ENCODE measurements at places on chromosomes 2 and 18.
A peak's percentile ranks its signal among the peaks of the same experiment; 100 is the strongest.

DNA sequence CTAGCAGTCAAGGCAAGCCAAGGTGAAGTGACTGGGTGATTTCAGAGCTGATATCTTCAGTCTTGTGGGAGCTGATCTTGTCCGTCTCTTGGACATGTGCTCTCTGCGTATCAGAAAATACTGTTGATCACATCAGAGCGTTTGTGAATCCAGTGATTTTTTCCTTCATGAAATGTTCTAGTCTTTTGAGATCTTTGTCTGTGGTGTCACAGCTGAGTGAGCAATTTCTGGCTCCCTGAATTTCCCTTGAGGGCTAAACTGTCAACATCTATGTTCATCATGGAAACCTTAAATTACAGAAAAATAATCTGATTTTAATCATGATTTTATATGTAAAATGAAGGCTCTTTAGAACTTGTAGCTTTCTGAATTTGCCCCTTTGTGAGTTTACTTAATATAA, 432.0 kb downstream of the CCDC85A start:
- DNase-seq = peak; percentile 9

GRCh38 chr18:35841283-35841682, 131.2 kb upstream of the RMP24 start:
- no peak for DNase-seq

- DNase-seq = peak; percentile 5
Observed at GRCh38 chr2:118371515-118371914, 283.2 kb downstream of the INSIG2 start.

GRCh38 chr2:177640423-177640822, 247.8 kb downstream of the AGPS start:
- no peak for DNase-seq

Data from HAP-1 (cell line).